Activated T-cell treated with anti-CD3 and anti-CD28 coated beads, Interleukin-2, amount 50 U/mL, for 1 hour (primary cell): ENCODE measurements at places on chromosomes 4 and X.
A peak's percentile ranks its signal among the peaks of the same experiment; 100 is the strongest.

GRCh38 chr4:4759883-4760282, 99.6 kb upstream of the MSX1 start:
- no peak for DNase-seq

GRCh38 chrX:97330151-97330550, 446.4 kb downstream of the RPA4 start:
- no peak for DNase-seq

GRCh38 chr4:116664198-116664597, 421.2 kb downstream of the TRAM1L1 start:
- no peak for DNase-seq

DNA sequence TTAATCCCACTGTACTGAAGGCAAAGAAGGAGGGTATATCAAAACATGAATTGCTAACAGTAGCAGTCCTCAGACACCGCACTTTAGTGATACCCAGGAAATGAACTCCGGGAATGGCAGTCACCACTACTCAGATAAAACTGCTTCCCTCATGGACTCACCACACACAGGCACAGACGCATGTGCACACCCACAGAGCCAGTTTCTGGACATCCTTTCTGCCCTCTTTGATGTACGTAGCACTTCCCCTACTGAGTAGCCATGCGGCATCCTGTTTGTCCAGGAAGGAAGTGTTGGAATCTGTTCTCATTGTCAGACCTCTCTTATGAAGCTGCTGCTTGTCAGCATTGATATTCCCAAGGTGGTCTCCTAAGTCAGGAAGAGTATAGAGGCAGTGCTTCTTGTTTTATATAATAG, 95.7 kb downstream of the DCLK2 start:
- DNase-seq, result no peak

GRCh38 chr4:62135565-62136156, 935.5 kb downstream of the ADGRL3 start:
- DNase-seq, result no peak

DNA sequence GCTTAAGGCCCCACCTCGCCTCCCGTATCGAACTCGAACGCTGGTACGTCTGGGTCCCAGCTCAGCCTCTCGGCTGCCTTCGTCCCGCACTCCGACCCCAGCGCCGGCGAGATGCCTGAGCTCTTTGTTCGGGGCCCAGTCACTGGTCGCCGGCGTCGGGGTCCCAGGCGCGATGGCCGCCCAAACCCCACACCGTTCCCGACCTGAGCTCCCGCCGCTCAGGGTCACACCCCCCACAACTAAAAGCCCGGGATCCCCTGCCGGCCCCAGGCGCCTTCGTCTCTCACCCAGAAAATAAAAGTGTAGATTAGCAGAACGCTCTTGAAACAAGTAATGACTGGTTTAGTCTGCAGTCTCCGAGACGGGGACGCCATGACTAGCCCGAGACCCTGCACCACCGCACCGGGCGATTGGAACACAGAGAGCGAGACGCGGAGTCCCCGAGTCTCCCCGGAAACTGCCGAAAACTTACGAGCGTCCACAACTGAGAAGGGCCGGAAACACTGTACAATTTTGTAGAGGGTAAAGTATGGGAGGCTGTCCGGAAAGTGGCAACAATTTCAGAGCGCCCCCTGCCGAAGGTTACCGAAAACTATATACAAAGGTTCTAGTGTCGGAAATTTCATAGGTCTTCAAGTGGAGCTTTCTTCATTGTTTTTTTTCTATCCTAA, at the start of gene TSPAN6:
TSS of gene TSPAN6 (minus strand) at position 486 of the 671 bp plus-strand sequence. CDS start at position 374, 112 bp downstream.
- DNase-seq, result peak; percentile 73

DNA sequence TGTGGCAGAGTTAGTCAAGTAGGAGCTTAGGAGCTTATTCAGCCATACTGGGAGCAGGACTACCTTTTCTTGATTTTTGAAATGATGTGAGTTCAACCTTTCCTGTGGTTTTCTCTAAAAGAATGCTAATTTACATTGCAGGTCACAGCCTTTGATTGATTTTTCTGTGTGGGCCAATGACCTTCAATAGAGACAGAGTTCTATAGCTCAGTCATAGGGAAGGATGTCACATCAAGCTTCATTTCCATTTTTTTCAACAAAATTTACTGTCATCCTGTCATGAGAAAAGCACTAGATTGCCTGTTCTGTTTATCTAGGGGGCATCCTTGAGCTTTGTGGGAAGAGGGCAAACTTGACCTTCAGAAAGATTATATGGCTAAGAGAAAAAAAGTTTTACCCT, 448.7 kb downstream of the MID1IP1 start:
- DNase-seq, result no peak

GRCh38 chr4:87114245-87115062, 106.0 kb downstream of the KLHL8 start:
- no peak for DNase-seq

- DNase-seq, result no peak
These were observed 68.2 kb downstream of the ZNF827 start for GRCh38 chr4:145870155-145871020.

DNA sequence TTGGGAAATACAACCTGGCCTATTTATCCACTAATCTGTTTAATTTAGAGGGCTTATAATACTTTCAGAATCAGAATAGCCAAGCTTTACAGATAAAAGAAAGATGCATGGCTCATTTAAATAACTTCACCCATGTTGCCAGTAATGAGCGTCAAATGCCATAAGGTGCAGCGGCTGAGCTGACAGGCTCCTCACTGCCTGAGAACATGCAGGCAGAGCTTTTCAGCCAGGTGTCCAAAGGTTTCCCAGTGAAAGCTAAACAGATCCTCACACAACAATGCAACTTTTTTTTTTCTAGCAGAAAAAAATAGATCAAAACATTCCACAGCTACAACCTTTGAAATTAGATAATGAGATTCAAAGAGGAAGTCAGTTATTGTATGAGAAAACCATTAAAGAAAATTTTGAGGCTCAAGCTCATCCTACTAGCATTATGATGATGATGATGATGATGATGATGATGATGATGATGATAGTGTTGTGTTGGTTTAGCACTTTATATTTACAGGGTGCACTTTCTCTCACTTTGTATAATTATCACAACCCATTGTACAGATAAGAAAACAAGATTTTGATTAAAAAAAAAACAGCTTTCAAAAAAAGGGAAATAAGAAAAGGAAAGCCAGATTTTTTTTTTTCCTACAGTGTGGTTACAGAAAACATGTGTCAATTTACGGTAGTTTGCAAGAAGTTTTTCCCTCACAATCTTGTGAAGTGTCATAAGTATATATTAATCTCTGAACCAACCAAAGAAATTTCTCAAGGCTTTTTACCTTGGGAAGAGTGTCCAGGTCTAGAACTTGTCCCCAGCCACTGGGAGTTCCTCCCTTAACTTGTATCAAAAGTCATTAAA, 12.2 kb upstream of the TNIP3 start:
- no peak for DNase-seq

DNA sequence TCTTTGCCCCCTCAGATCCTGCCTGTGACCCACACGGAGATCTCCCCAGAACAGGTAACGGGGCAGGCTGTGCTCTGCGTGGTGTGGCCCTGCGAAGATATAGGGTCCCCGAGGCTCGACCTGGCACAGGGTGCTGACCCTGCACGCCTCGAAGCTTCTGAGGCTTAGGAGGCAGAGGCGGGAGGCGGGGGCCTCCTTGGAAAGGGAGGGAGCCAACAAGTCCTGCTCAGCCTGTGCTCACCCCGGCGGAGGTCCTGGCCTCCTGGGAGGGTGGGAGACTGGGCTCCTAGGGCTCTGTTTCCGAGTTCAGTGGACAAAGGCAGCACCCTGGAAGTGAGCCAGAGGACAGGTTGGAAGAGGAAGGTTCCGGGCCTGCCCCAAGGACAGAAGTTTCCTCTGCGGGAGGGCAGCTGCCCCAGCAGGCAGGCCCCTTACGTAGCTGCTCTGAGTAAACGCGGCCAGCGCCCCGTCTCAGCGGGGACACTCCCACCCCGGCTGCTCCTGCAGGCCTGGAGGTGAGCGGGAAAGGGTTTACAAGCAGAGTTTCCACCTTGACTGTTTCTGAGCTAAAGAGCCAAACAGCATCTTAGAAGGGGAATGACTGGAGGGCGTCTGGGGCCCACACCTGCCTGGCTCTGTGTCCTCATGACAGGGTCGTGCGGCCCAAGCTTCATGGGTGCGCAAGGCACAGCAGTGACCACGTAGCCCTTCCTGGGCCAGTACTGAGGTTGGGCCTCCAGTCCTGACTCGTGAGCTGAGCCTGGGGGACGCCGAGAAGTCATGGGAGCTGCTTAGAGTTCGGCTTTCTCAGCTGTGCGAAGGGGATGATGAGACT, 16.1 kb downstream of the TMEM175 start:
- no peak for DNase-seq
